ENCODE measurements at places on chromosomes 3 and 15. TPM values are rescaled to one million over a fixed set of nuclear protein-coding genes. Genes with fewer than 3 reads are reported as not detected.

UQCRC1 gene
- 1,365 TPM for total RNA-seq

SEMA7A gene
- 27.8 TPM for total RNA-seq

GOLGA8G gene
- total RNA-seq = not detected

DNA sequence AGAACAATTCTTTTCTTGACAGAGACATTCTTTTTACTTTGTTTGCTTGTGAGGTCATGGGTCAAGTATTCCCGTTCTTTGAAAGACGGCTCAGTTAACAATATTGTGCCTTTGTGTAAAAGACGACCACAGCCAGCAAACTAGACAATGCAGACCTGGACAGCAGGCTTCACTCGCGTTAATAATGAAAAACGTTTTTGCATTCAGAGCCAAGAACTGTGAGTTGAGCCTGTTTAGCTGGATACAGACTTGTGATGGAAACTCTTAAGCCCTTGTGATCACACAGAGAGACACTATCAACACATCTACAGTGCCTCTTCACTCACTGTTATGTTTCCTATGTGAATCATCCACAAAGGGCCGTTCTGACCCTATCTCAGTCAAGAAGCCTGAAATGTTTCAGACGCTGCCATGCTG, 37.3 kb upstream of the CMTM7 start:
- DNase-seq = no peak

DNA sequence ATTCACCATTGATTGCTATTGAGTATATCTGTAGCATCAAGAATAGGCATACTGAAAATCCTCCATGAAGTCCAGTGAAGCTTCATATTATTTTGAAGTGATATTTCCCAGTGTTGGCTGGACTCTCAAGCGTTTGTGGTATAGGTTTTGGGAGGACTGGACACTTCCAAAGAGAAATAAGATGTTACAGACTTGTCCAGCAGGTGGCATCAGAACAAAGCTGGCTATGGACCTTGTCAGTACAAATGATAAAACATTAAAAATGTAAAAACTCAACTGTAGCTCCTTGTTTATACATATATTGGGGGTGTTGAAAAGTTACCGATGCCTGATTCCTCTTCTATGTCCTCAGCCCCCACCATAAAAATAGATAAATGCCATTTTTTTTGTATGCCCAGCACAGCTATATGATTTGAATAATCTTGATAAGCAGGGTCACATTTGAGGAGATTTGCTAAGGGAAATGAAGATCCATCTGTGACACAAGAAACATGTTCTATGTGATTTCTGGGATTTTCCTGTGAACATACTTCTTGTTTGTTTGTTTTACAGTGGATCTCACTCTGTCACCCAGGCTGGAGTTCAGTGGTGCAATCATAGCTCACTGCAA, 54.5 kb upstream of the GOLGA6B start:
- DNase-seq = peak; percentile 68

DNA sequence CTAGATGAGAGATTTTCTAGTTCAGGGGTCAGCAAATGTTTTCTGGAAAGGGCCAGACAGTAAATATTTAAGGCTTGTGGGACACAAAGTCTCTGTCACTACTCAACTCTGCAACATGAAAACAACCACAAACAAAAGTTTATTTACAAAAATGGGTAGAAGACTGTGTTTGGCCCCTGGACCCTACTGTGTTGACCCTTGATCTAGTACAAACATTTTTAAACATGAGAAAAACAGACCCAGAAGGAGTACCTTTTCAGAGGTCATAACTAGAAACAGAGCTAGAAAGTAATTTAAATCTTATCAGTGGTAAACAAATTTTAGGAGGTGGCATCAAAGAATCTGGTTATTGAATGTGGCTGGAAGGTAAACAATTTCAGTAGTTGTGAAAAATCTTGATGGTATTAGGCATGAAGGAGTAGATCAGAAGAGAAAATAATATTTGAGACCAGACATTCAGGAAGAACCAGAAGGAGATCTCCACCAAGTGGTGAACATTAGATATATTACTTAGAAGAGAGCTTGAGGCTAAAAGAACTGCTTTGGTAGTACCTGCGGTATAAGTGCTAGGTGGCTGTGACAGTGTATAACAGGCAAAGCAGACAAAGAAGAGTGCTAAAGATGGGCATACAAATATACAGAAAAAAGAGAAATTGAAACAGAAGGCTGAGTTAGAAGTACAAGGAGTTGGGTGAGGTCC, 101.7 kb downstream of the NR1I2 start:
- DNase-seq = no peak

- DNase-seq = no peak
Observed at GRCh38 chr15:65086680-65087111, 10.2 kb downstream of the KBTBD13 start.

GRCh38 chr3:28286595-28286994, 45.2 kb downstream of the CMC1 start:
- peak; percentile 46 for DNase-seq

DNA sequence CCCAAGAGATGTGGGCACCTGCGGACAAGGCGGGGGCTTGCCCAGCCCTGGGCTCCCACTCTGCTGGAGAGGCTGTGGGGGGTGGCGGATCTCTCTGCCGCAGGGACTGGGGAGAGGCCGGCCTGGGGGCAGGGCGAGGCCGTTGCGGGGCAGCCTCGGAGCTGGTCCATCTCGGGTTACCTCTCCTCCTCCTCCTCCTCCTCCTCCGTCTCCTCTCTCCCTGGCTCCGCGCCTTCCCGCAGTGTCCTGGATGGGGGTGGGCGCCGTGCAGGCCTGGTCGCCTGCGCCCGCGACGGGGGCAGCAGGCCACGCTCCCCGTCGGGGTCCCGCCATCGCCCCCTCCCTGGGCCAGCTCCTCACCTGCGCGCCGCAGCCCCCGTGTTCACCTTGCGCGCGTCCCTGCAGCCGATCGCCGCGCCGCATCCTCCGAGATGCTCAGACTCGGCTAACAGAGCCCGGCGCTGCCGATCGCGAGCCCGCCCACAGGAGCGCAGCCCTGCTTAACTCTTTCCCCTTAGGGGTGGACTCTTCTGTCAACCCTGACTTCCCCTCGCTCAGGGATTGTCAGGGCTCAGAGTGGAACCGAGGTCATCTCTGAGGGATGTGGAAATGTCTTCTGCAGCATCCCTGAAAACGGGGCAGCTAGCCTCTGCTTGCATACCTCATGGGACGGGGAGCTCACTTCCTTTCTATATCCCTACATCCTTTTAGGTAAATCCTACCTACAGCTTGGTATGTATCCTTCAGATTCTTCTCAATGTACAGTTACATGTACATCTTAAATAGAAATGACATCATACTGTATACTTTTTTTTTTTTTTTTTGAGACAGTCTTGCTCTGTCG, at the start of gene PRRT3:
Gene PRRT3 (minus strand): TSS at position 447 of the 844 bp plus-strand sequence. CDS start 2,293 bp downstream, outside the sequence.
- peak; percentile 30 for DNase-seq

- peak; percentile 74 for DNase-seq
Observed at GRCh38 chr15:101179341-101180153, 72.3 kb downstream of the CHSY1 start.

- DNase-seq = peak; percentile 84
Observed at GRCh38 chr3:78139166-78139565, 1099.3 kb downstream of the ROBO2 start.

- DNase-seq = peak; percentile 93
Observed at GRCh38 chr3:72903004-72903403, 15.2 kb downstream of the GXYLT2 start.

DNA sequence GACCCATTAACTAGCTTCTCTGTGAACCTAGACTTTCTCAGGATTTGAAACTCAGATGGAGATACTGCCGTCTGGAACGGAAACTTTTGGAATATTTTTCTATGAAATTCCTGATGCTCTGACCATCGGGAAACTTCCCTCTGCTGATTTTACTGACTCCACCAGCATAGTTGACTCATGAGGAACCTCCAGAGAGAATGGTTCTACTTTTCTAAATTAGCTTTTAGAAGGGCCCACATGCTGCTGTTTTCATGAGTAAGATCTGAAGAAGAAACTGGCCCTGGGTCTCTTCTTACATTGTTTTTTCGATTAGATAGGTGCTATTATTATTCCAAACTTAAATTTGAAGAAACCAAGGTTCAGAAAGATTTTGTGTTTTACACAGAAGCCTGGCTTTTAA, 326.3 kb upstream of the NR2E3 start:
- DNase-seq = no peak

DNA sequence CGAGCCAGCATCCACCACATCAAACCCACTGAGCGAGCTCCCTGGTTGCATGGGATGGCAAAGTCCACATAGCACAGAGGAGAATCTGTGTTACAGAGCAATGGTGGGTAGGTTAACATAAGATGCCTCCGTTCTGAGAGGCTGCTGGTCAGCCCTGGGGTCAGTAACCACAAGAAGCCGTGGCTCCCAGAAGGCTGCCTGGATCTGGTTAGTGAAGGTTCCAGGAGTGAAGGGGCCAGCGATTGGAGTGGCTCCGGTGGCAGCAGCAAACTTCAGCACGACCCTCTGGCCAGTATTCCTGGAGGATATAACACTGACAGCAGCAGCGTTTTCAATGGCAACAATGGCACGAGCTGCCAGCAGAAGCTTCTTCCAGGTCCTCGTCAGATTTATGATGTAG, 18.4 kb upstream of the PIGZ start:
- no peak for DNase-seq

- no peak for DNase-seq
Observed at GRCh38 chr3:8780279-8780678, 10.9 kb upstream of the OXTR start.

DNA sequence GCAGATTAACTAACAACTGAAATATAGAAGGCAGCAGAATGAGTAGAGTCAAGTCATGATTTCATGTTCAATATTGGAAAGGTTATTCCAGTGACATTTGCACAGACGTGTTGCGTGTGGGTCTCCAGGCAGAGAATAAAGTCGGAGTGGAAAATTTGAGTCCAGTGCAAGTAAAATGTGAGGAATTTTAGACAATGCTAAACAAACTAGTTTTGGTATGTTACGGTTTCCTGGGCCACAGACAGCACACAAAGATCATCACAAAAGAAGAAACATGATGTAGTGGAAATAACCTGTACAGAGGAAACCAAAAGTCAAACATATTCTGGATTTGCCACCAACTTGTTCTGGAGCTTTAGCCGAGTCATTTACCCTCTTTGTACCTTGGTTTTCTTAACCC, 367 bp downstream of the OR4F6 start:
- DNase-seq = peak; percentile 34

DNA sequence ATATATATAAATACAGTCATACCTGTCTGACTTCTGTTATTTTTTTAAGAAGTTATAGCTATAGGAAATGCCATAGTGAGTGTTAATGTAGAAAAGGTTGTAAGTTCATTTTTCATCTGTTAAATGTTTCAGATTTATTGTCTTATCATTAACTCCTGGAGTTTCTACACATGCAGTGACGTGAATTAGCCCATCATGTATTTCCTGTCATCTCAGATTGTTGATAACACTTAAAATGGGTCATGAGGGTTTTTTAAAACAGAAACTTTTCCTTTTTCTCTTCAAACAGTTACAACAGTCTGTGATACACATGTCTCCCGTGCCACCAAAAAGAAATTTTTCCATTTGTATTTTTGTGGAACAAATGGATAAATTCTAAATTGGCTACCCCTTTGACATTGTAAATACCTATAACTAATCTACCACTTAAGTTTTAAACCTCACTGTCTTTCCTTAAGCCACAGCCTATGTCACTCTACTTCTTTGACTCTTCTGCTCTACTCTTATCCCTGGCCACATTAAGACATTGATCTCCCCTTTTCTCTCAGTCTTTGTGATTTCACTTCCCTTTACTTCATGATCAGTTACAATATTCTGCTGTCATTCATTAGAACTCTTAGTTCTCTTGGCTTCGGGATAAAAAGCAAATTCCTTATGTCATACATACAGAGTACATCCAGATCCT, 89.1 kb downstream of the NEO1 start:
- DNase-seq = no peak

GRCh38 chr15:77476995-77477394, 56.3 kb downstream of the HMG20A start:
- DNase-seq = no peak

GRCh38 chr15:79035111-79035601, 55.4 kb downstream of the RASGRF1 start:
- DNase-seq = no peak

DNA sequence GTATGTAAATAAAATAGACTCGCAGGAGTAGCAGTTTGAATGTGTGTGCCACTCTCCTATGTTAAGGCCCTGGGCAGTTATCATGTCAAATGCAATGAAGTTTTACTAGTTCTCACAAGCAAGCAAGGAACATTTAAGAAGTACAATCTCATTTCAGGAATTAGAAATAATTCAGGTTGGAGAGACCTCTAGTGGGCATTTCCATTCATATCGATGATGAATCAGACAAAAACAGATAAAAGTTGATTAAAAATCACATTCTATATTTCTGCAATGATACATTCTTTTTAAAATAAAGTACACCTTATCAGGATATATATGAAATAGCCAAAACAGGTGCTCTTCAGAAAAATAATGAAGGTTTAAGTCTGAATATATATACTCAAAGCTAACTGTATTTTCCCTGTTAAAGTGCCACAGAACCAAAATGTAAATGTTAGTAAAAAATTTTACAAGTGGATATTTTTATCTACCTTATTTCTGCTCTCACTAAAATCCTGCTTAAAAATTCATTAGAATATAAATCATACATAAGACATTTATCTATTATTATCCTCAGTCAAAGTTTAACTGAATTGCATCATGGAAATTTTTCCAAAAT, 492.4 kb upstream of the FRG2C start:
- peak; percentile 6 for DNase-seq

GRCh38 chr3:15713364-15713763, 84.4 kb downstream of the ANKRD28 start:
- DNase-seq = no peak

GRCh38 chr15:65366122-65366892, 11.5 kb downstream of the IGDCC3 start:
- no peak for DNase-seq

DNA sequence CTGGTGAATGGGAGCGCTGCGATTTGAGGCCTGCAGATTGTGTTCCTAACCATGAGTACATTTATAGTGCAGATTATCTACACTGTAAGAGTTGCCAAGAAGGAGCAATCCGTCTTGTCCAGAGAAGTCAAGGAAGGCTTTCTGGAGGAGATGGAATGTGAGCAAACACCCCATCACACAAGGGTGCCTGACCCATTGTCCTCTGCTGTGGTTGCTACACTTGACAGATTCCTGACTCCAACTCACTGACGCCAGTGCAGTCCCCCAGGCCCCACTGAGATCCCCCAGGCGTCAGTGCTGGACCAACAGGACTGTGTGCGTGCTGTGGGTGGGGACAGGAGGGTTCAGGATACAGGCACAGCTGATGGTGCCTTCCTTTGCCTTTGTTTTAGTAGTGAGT, 135.9 kb upstream of the TPM1 start:
- DNase-seq = no peak

Measured in IMR-90 (cell line).